ENCODE measurements at places on chromosomes 7 and 10. TPM values are rescaled to one million over a fixed set of nuclear protein-coding genes. Genes with fewer than 3 reads are reported as not detected.

Gene C7orf25
- 8.7 TPM for total RNA-seq

Gene NAMPT
- total RNA-seq: 98.1 TPM

Gene MYH16
- not detected for total RNA-seq

Gene NUTM2E
- total RNA-seq: 0.12 TPM

Gene PTPN20
- not detected for total RNA-seq

Gene RHOBTB1
- 24.8 TPM for total RNA-seq

Gene GIMAP1
- not detected for total RNA-seq

Gene STAG3
- total RNA-seq: 3.4 TPM

Gene PPP1R9A
- total RNA-seq: 31.8 TPM

Gene LRRC4
- total RNA-seq: 3.6 TPM

Gene GNAI1
- total RNA-seq: 26.8 TPM

Gene FAM25A
- total RNA-seq: not detected

Gene PDE1C
- total RNA-seq: 0.74 TPM

Gene RHBDD2
- 24.2 TPM for total RNA-seq

Gene A1CF
- total RNA-seq: not detected

Gene CTAGE15
- total RNA-seq: 2.9 TPM

Gene GRB10
- total RNA-seq: 154 TPM

Gene AS3MT
- total RNA-seq: 8.8 TPM

Gene TAS2R3
- 3.9 TPM for total RNA-seq

Gene AOC1
- total RNA-seq: 0.47 TPM

Gene TUBB8
- 1.4 TPM for total RNA-seq

Gene PNLIP
- total RNA-seq: not detected

Gene COL26A1
- 51.7 TPM for total RNA-seq

Gene LRRC72
- not detected for total RNA-seq

Gene STOX1
- 2.7 TPM for total RNA-seq

Gene CASP2
- total RNA-seq: 15.7 TPM

Gene ANXA8
- not detected for total RNA-seq

Gene GBX1
- total RNA-seq: 1.8 TPM

Gene URGCP
- total RNA-seq: 14.7 TPM
